Heart right ventricle (tissue), 16 donors: ENCODE measurements at places on chromosomes 16 and 17. TPM values are rescaled to one million over a fixed set of nuclear protein-coding genes. Genes with fewer than 3 reads are reported as not detected.
A peak's percentile ranks its signal among the peaks of the same experiment; 100 is the strongest.

The KRTAP1-1 gene
- total RNA-seq: not detected

- DNase-seq: no peak
Measured at GRCh38 chr17:70013911-70014310, 61.1 kb upstream of the KCNJ16 start.

The PRR14 gene
- 12.9 TPM for total RNA-seq

The AOC2 gene
- 0.30 TPM for total RNA-seq

DNA sequence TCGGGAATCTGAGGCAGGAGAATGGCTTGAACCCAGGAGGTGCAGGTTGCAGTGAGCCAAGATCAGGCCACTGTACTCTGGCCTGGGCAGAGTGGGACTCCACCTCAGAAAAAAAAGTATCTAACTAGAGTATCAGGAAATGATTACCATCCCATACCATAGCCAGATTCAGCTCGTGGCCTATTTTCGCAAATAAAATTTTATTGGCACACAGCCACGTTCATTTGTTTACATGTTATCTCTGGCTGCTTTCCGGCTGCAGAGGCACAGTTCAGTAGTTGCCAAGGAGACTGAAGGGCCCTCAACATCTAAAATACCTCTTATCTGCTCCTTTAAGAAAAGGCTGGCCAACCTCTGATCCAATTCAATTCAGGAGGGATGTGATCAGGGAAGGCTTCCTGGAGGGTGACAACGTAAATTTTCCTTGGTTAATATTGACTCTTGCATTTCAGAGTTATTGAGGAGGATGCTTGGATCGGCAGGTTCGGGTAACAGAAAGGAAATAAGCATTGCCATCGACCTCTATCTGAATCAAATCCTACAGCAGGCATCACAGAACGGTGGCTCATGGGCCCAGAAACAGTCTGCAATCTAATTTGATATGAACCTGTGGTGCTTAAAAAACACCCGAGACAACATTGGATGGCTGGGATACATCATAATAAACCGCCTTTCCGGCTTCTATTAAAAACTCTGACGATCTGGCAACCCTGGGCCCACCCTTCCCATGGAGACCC lies 73.8 kb downstream of the XYLT1 start:
- DNase-seq: no peak

DNA sequence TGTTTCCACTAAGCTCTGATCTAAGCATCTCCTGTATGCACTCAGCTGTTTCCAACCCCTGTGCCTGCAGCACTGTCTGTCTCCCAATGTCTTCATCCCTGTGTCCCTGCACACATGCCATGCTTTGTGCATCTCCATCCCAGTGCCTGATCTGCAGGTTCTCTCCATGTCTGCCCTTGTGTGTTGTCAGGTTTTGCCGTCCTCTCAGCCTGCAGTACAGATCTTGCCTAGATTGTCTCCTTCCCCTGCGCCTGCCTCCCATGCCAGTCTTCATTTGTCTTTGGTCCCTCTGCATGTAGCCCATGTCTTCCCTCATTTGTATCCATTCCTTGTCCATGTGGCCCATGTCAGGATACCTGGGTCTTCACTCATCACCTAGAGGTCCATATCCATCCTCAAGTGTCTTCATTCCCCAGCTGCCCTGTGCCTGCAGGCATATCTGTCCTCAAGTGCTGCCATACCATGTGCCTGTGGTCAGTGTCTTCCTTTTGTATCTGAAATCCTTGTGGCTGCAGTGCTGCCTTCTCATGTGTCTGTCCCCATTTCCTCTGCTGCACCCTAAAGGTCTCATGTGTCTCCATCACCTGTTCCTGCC lies 71.5 kb downstream of the TNFRSF13B start:
- DNase-seq: no peak

The BIRC5 gene
- 0.13 TPM for total RNA-seq

DNA sequence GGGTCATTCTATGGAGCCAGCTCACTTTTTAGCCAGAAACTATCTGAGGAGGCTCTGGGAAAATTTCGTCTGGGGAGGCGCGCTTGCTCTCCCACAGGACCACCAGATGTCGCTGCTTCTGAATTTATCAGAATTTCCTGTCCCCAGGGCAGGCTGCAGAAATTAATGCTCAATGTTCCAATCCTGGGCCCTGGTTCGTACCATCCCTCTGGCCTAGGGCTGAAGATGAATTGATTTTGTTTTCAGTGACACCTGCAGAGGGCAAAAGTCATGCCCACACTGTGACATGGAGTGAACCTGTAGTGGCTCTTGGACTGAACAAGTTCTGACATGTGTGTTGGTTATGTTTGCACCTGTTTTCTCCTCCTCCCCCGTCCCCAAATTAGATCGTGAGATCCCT lies 482.6 kb downstream of the NPIPA7 start:
- DNase-seq: peak; percentile 25

GRCh38 chr17:7023576-7024401 lies 939 bp downstream of the BCL6B start:
- peak; percentile 94 for DNase-seq

DNA sequence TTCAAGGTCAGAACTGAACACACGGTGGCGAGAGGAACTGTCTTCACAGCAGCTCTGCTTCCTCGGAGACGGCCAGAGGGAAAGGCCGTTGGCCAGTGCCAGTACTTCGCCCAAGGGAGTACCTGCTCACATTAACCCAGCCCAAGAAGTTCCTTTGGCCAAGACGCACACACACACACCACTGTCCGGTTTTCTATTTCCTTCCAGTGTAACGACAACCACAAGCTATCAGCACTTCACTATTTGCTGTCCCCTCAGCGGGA lies 744 bp upstream of the GGNBP2 start:
- DNase-seq: no peak

DNA sequence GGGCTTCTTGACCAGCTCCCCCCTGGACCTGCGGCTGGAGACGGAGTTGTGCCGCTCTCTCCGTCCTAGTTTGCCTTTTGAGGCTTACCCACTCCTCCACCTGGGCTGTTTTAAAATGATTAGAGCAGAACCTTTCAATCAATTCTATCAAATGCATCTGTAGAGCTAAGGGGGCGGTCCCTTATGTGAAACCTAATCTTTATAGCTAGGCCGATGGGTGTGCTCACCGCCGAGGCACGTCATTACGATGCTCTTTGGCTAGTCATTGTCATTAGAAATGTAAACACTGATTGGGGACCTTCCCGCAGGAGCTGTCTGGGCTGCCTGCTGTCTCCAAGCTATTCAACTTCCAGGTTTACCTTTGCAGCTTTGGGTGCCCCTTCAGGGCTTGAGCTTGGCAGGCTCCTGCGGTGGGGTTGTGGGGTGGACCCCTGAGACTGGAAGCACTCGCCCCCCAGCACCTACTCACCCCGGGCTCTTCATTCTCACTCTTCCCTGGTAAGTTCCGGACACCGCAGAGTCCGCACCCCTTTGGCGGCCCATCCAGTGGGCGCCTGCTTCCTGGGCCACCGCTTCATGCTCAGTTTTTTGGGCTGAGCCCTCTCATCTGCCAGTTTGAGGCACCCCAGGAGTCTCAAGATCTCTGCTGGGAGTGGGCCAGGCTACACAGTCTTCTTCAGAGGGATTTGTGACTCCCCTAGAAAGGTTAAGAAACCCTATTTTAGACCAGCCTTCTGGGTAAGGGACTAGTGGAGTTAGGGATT lies 20.9 kb upstream of the IL17C start:
- no peak for DNase-seq

DNA sequence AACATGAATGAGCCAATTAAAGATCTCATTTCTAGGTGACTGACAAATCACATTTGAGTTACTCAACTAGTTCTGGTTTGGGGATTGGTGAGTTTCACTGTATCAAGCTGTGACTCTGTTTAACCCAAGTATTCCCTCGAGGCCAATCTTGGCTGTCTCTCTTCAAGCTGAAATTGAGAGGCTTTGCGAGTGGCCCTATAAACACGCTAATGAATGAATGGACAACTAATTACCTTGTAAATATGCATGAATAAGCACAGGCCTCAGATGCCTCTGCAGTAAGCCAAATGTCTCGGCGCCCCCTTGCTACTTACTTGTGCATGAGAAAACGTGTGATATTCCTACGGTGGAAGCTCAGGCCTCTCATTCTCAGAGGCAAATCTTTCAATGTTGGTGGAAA lies 450.3 kb upstream of the PSMD7 start:
- DNase-seq: no peak

- DNase-seq: no peak
Measured at GRCh38 chr17:77329741-77330531, 189.2 kb downstream of the SEC14L1 start.

DNA sequence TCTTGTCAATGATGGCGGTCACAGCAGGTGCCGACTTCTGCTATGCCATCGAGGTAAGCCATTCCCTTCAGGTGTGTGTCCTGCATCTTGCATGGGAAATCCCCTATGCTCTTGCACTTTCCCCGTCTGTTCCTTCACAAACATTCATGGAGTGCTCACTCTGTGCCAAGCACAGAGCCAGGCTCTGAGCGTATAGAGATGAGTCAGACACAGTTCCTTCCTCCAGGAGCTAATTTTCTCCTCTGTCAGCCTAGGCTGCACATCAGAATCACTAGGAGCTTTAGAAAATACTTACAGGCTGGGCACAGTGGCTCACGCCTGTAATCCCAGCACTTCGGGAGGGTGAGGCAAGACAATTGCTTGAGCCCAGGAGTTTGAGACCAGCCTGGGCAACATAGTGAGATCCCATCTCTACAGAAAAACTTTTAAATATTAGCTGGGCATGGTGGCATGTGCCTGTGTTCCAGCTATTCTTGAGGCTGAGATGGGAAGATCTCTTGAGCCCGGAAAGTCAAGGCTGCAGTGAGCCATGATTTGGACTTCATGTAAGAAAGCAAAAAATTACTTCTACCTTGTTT lies 14.1 kb downstream of the PRMT7 start:
- no peak for DNase-seq

GRCh38 chr16:14351647-14352046 lies 278.4 kb downstream of the PARN start:
- no peak for DNase-seq

The ABCA3 gene
- total RNA-seq: 12.5 TPM

GRCh38 chr16:1428511-1428910 lies 2.4 kb upstream of the PERCC1 start:
- peak; percentile 56 for DNase-seq

The GRAPL gene
- 0.56 TPM for total RNA-seq

GRCh38 chr16:67399749-67400704 lies 6.7 kb upstream of the TPPP3 start:
- no peak for DNase-seq

DNA sequence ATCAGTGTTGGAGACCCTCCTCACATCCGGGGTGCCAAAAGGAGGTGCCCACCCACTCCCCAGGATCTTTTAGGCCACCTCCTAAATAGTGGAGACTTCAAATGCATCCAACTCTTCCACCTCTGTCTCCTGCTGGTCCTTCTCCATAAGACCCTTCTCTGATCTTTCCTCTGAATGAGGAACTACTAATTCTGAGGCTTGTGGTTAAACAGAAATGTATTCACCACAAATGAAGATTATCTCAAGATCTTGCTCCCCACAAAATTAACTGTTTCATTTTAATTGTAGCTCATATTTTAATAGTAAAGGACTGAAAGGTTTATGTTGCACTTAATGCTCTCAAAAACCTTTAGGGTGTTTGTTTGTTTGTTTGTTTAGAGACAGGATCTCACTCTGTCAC lies 34.1 kb downstream of the TLE7 start:
- DNase-seq: no peak

DNA sequence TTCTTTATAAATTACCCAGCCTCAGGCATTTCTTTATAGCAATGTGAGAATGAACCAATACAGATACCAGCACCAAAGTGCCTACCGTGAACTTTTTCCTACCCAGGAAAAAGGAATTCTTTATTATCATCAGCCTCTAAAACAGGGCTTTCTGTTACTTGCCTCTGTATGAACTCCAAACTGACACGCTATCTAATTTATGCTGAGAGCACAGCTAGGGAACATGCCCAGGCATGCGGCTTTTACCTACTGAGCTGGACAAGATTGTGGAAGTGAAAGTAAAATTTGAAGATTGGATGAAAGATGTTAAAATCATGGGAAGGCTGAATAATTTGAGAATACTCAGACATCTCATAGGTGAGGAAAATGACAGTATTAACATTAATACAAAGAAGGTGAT lies 24.4 kb upstream of the ADCY9 start:
- no peak for DNase-seq

DNA sequence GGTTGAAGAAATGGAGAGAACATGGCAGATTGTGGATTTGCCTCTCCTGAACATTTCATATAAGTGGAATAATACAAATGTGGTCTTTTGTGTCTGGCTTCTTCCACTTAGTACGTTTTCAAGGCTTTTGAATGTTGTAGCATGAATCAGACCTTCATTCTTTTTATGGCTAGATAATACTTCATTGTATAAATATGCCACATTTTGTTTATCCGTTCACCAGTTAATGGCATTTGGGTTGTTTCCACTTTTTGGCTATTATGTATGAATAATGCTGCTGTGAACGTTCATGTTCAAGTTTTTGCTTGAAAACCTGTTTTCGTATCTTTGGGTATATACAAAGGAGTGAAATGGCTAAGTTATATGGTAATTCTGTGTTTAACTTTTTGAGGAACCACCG lies 130.4 kb downstream of the TANC2 start:
- no peak for DNase-seq

The GRB2 gene
- 69.4 TPM for total RNA-seq

- DNase-seq: no peak
Measured at GRCh38 chr17:65627108-65627507, 65.7 kb upstream of the AXIN2 start.

GRCh38 chr17:1648173-1648962 lies 1.3 kb downstream of the RILP start:
- DNase-seq: peak; percentile 63

DNA sequence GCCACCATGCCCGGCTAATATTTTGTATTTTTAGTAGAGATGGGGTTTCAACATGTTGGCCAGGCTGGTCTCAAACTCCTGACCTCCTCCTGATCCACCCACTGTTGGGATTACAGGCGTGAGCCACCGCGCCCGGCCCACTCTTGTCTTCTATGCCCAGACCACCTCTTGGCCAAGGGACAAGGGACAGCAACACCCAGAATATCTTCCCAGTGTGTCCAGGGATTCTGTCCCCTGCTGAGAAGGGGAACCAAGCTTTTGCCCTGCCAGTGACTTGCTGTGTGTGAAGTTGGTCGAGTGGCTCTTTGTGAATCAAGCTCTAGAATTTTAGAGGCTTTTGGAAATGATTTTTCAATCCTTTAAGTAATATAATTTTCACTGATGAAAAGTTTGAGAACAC lies 1.7 kb upstream of the MPO start:
- DNase-seq: no peak

The RNF157 gene
- total RNA-seq: 3.1 TPM

The KRT20 gene
- total RNA-seq: not detected

The MGRN1 gene
- total RNA-seq: 41.8 TPM

The DHX58 gene
- 4.5 TPM for total RNA-seq

GRCh38 chr17:6936370-6937028 lies 59.4 kb upstream of the ALOX12 start:
- DNase-seq: no peak

- DNase-seq: no peak
Measured at GRCh38 chr17:50938821-50939541, 72.8 kb upstream of the TOB1 start.
